ENCODE measurements at places on chromosomes 11 and 22.

DNA sequence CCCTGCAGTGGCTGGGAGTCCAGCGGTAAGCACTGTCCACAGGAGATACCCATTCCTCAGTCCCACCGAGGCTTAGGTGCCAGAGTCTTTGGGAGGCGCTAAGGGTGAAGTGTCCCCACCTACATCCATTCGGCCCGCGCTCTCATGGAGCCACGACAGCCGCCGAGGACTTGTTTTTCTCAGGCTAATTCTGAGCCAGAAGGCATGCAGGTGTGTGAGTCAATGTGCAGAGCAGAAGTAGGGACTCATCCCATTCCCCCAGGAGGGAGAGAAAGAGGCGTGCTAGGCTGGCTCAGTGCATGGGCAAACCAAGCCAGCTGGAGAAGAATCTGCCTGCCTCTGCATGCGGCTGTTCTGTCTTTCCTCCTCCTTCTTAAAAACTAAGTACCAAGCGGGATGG, 46.6 kb downstream of the KCNC1 start:
- no peak for DNase-seq

GRCh38 chr22:25680956-25681355, 61.0 kb upstream of the MYO18B start:
- no peak for DNase-seq

DNA sequence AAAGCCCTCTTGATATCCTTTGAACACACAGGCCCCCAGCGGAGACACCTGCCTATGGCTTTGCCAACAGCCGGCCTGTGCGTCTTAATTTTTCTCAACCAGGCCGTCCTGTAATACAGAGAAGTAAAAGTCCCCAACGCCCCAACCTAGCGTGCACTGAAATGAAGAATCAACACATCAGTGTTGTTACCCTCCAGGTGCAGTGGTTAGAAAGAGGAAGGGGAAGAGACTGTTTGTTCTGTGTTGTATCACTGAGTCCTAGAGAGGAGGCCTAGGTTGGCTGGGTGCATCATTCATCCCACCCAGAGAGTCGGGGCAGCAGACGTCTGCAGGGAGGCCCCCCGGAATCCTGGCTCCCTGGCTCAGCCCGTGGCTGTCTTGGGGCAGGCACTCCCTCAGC, 25.7 kb downstream of the SGSM1 start:
- DNase-seq, result no peak

DNA sequence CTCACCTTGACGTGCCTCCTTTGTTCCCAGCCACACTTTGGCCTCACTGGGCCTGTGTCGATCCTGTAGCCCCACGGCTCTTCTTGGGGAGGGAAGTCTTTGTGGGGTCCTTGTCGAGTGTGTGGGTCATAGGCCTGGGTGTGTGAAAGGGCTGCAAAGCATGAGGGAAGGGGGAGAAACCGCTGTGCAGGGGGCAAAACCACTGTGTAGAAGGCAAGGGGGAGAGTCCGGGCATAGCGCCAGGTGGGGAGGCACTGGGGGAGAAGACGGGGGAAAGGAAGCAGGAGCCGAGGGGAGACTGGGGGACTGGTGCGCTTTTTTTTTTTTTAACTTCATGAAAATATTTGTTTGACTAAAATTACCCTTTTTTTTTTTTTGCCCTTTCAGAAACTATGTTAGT, 65.1 kb upstream of the RASD2 start:
- DNase-seq, result no peak

GRCh38 chr11:36155770-36156160, 133.5 kb downstream of the COMMD9 start:
- peak; percentile 18 for DNase-seq

GRCh38 chr22:18148293-18148965, 1.5 kb upstream of the USP18 start:
- DNase-seq, result no peak

GRCh38 chr22:38141217-38141973, 30.9 kb upstream of the BAIAP2L2 start:
- DNase-seq, result no peak
